ENCODE measurements at places on chromosomes 3 and 15. TPM values are rescaled to one million over a fixed set of nuclear protein-coding genes. Genes with fewer than 3 reads are reported as not detected.
A peak's percentile ranks its signal among the peaks of the same experiment; 100 is the strongest.

- DNase-seq = no peak
- H3K4me3 ChIP-seq = no peak overlapping the region
- no peaks in the 10 kb centered on the region for H3K4me1 ChIP-seq
- H3K27me3 ChIP-seq = no peaks in the 10 kb centered on the region
- no peaks in the 10 kb centered on the region for H3K36me3 ChIP-seq
These were observed 11.9 kb upstream of the TM4SF4 start for GRCh38 chr3:149462581-149463011.

DNA sequence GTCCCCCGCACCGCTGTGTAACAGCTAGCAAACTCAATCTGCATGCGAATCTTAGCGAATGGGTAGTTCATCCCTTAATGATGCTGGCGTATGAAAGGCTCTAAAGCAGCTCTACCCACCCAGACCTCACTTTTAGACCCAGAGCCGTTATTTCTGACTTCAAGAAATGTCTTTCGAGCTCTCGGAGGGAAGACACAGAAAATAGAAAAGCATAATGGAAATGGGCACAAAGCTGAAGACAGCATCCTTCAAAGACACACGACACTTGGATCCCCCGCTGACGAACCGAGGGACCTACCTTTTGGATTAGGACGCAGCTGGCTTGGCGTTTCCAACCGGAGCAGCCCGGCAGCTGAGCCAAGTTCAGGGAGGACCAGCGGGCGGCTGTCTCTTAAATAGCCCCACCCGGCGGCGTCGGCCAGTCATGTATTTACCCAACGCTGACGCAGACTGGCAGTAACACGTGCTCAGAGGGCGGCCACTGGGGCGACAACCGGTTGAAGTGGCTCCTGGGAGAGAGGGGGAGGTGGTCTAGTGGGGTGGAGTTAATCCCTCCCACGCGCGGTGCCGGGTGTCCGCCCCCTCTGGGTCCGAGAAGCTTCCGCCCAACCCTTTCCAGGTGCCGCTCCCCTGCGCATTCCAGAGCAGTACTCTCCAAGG, 1.5 kb downstream of the CCK start:
- no peak overlapping the region for H3K27ac ChIP-seq
- H3K4me1 ChIP-seq = no peaks in the 10 kb centered on the region
- no peak overlapping the region for H3K4me3 ChIP-seq
- peaks cover 46% of the 10 kb centered on the region for H3K27me3 ChIP-seq
- no peaks in the 10 kb centered on the region for H3K36me3 ChIP-seq
- DNase-seq = no peak

- no peaks in the 10 kb centered on the region for H3K4me1 ChIP-seq
- no peaks in the 10 kb centered on the region for H3K36me3 ChIP-seq
- H3K4me3 ChIP-seq = no peak overlapping the region
- H3K27ac ChIP-seq = no peak overlapping the region
- no peak for DNase-seq
These were observed 131.4 kb downstream of the EPHA3 start for GRCh38 chr3:89238846-89239245.

GRCh38 chr3:98733053-98733811, 29.9 kb upstream of the ST3GAL6 start:
- H3K27me3 ChIP-seq = peaks cover 33% of the 10 kb centered on the region
- no peaks in the 10 kb centered on the region for H3K36me3 ChIP-seq
- H3K27ac ChIP-seq = no peak overlapping the region
- H3K4me1 ChIP-seq = no peaks in the 10 kb centered on the region

DNA sequence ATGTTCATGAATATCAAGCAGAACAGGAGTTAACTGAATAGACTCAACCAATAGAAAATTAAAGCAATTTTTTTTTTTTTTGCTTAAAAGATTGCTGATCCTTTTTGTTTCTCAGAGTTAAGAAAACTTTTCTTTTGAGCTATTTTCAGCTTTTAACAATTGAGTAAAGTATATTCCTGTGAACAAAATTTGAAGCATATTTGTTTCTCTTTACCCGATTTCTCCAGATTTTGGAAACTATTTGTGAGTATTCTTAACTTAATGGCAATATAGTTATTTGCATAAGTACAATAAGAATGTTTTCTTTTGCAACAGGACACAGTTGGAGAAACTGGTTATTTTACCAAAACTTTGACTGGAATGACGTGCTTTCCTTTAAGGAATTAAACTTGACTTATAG, 53.4 kb upstream of the C15orf39 start:
- H3K27me3 ChIP-seq = no peaks in the 10 kb centered on the region
- H3K27ac ChIP-seq = no peak overlapping the region
- no peak for DNase-seq
- H3K4me1 ChIP-seq = peaks cover 20% of the 10 kb centered on the region

GRCh38 chr3:173933113-173933512, 535.6 kb downstream of the NLGN1 start:
- no peaks in the 10 kb centered on the region for H3K27me3 ChIP-seq

- H3K4me3 ChIP-seq = no peak overlapping the region
- H3K4me1 ChIP-seq = no peaks in the 10 kb centered on the region
- no peak for DNase-seq
- H3K27ac ChIP-seq = no peak overlapping the region
These were observed 44.8 kb downstream of the CEMIP start for GRCh38 chr15:80823995-80824394.

GRCh38 chr15:35439291-35439690, 106.7 kb downstream of the DPH6 start:
- no peaks in the 10 kb centered on the region for H3K27me3 ChIP-seq
- H3K27ac ChIP-seq = no peak overlapping the region
- no peak overlapping the region for H3K4me3 ChIP-seq
- H3K4me1 ChIP-seq = no peaks in the 10 kb centered on the region

GRCh38 chr15:25743548-25744275, 119.4 kb downstream of the ATP10A start:
- H3K4me1 ChIP-seq = peaks cover 36% of the 10 kb centered on the region
- no peaks in the 10 kb centered on the region for H3K36me3 ChIP-seq
- H3K4me3 ChIP-seq = no peak overlapping the region
- no peaks in the 10 kb centered on the region for H3K27me3 ChIP-seq

GRCh38 chr15:44775953-44776352, 39.6 kb downstream of the TRIM69 start:
- H3K27me3 ChIP-seq = no peaks in the 10 kb centered on the region
- H3K4me3 ChIP-seq = no peak overlapping the region
- no peak for DNase-seq
- H3K4me1 ChIP-seq = no peaks in the 10 kb centered on the region

GRCh38 chr3:173785004-173785403, 387.5 kb downstream of the NLGN1 start:
- no peaks in the 10 kb centered on the region for H3K36me3 ChIP-seq
- no peak overlapping the region for H3K27ac ChIP-seq
- no peak for DNase-seq
- no peaks in the 10 kb centered on the region for H3K27me3 ChIP-seq

DNA sequence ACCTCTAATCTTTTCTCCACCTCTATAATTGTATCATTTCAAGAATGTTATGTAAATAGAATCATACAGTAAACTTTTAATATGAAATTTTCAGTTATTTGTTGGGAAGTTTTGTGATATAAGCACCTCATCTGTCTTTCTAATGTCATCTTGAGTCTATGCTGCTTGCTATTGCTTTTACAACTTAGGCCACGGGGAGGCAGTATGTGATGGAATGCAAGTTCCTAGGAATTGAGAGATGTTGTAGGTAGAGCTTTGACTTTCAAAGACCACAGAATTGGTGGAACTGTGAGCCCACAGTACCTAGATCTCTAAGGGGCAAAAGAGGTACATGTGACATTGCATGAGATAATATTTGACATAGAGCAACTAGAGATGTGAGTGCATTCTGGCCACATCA, 328.3 kb downstream of the MFSD1 start:
- H3K4me3 ChIP-seq = no peak overlapping the region
- no peaks in the 10 kb centered on the region for H3K4me1 ChIP-seq
- no peak for DNase-seq
- H3K36me3 ChIP-seq = no peaks in the 10 kb centered on the region
- H3K27me3 ChIP-seq = no peaks in the 10 kb centered on the region

GRCh38 chr3:143657391-143657790, 190.9 kb downstream of the SLC9A9 start:
- H3K4me3 ChIP-seq = no peak overlapping the region
- no peaks in the 10 kb centered on the region for H3K36me3 ChIP-seq
- H3K4me1 ChIP-seq = no peaks in the 10 kb centered on the region

GRCh38 chr3:170808041-170808440, 62.0 kb downstream of the RPL22L1 start:
- H3K27me3 ChIP-seq = peaks cover 22% of the 10 kb centered on the region
- no peak overlapping the region for H3K27ac ChIP-seq
- H3K4me3 ChIP-seq = no peak overlapping the region
- H3K4me1 ChIP-seq = peaks cover 4% of the 10 kb centered on the region
- H3K36me3 ChIP-seq = no peaks in the 10 kb centered on the region

DNA sequence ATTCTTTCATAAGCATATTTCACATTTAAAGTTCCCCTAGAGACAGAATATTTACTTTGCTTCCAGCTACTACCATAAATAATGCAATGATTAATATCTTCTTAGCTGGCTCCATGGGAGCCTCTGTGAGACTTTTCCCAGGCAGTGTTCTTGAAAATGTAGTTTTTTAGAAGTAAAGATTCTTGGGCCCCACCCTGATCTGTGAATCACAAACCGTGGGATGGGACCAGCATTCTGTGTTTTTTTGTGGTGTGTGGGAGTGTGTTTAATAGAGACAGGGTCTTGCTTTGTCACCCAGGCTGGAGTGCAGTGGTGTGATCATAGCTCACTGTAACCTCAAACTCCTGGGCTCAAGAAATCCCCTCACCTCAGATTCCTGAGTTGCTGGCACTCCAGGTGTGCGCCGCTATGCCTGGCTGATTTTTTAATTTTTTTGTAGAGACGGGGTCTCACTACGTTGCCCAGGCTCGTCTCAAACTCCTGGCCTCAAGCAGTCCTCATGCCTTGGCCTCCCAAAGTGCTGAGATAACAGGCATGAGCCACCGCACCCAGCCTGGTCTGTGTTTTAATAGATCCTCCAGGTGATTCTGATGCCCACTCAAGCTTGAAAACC, 83.0 kb downstream of the KLHL25 start:
- DNase-seq = no peak
- peak overlapping the region; percentile 98 for H3K27ac ChIP-seq
- no peaks in the 10 kb centered on the region for H3K27me3 ChIP-seq
- peaks cover 30% of the 10 kb centered on the region for H3K36me3 ChIP-seq
- H3K4me1 ChIP-seq = peaks cover 69% of the 10 kb centered on the region
- no peak overlapping the region for H3K4me3 ChIP-seq

DNA sequence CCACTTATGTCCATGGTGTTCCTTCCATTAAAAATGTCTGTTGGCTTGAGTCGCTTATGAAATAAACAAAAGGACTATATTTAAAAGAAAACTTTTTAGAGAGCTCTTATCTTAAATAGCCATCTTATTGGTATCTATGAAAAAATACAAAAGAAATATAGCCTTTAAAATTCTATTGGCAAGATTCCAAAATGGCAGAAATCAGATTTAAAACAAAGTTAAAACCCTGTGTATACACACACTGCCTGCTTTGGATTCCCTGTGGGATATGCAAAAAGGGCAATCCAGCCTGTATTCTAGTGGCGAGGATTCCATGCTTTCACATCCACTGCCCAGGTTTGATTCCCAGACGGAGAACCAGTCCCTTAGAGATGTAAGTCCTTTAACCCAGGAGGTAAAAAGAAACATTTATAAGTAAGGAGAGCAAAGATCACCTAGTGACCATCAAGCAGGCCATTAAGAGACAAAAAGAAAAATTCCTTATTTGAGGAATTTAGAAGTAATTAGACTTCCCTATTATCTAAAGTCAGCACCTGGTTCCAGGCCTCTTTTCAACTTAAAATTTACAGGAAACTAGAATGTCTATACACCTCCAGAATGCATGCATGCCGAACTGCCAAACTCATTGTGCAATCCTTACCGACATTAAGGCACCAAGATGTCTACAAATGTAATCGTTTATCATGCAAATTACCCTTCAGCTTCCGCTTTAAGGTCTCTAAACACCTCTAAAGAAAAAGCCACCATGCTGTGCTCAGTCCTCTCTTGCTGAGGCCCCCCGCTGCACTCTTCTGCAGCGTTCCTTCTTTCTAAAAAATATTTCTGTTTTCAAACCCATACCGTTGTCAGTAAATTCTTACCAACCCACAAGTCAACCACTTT, 69.6 kb upstream of the STRIT1 start:
- no peaks in the 10 kb centered on the region for H3K36me3 ChIP-seq
- H3K4me3 ChIP-seq = no peak overlapping the region
- H3K27ac ChIP-seq = no peak overlapping the region
- no peak for DNase-seq
- H3K4me1 ChIP-seq = no peaks in the 10 kb centered on the region
- H3K27me3 ChIP-seq = peaks cover 2% of the 10 kb centered on the region

DNA sequence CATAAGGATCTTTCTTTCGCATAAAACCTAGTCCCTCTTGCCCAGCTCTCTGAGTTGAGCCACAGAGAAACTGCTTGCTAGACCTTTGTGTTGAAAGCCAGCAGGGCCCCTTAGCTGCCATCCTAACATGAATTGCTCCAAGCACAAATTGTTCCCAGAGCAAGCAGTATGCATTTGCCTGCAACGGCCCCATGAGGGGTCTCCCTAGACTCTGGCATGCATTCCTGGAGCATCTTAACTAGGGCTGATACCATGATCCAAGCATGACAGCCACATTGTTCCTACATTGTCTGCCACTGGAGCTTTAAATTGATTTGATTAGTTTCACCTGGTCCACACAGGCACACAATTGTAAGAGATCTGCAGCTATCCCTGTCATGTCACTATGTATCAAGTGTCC, 428.1 kb downstream of the TAFA4 start:
- H3K27ac ChIP-seq = no peak overlapping the region
- no peaks in the 10 kb centered on the region for H3K27me3 ChIP-seq
- no peak for DNase-seq
- H3K4me3 ChIP-seq = no peak overlapping the region

- peaks cover 32% of the 10 kb centered on the region for H3K4me1 ChIP-seq
- no peaks in the 10 kb centered on the region for H3K27me3 ChIP-seq
- H3K27ac ChIP-seq = peak overlapping the region; percentile 0
- peaks cover 4% of the 10 kb centered on the region for H3K36me3 ChIP-seq
- H3K4me3 ChIP-seq = no peak overlapping the region
These were observed 13.0 kb downstream of the NKTR start for GRCh38 chr3:42613462-42613861.

GRCh38 chr15:60859996-60860494, 369.1 kb downstream of the RORA start:
- H3K4me3 ChIP-seq = peak overlapping the region; percentile 73
- DNase-seq = peak; percentile 79
- peak overlapping the region; percentile 91 for H3K27ac ChIP-seq
- H3K4me1 ChIP-seq = peaks cover 48% of the 10 kb centered on the region
- H3K36me3 ChIP-seq = no peaks in the 10 kb centered on the region

DNA sequence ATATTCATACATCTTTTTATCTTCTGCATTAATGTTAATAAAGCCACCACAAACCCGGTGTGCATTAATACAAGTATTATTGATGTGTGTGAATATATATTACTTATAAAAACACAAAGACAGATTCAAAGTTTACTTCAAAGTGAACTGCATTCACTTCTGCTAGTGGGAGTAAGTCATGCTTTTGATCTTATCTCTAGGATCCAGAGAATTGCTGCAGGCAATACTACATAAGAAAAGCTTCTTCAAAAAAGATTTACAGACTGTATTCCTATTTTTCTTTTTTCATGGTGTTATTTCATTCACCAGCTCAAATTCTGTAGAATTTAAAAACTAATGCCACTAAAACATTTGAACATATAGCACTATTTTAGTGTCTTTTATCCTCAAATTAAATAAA, 87.5 kb upstream of the CBLB start:
- H3K4me1 ChIP-seq = no peaks in the 10 kb centered on the region
- no peak overlapping the region for H3K4me3 ChIP-seq
- H3K27ac ChIP-seq = no peak overlapping the region

Gene CCR8
- total RNA-seq = 0.45 TPM

Gene ALDH1A2
- not detected for total RNA-seq

Gene IL5RA
- total RNA-seq = not detected

Gene AHSG
- not detected for total RNA-seq

Gene TMEM207
- not detected for total RNA-seq

Gene CFAP92
- total RNA-seq = not detected

Gene PLCH1
- 0.24 TPM for total RNA-seq

Gene FBXL22
- 1.5 TPM for total RNA-seq

Gene ZPLD1
- not detected for total RNA-seq

Measured in natural killer cell treated with Interleukin-12 subunit alpha and Interleukin-12 subunit beta and Interleukin-15 and Interleukin-18, amount 100 ng/mL, for 72 hours (primary cell).